ENCODE measurements at places on chromosomes 11 and 22.

DNA sequence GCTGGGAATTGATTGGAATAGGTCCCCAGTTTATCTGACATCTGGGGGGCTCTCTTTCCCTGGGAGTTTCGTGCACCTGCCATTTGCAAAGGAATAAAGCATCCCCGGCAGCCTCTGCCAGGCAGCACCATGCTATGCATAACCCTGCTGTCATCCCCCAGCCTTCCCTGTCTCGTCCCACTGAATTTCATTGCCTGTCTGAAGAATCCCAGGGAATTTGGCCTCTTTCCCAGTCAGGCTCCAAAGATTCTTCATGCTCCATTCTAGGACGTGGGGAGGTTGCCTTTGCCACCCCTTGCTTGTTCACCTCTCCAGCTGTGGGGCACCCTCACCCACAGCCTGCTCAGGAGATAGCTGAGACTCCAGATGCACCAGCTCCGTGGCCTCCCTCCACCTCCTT, 195.1 kb upstream of the TBCEL start:
- no peak for DNase-seq

GRCh38 chr11:106998116-106998915, 20.0 kb downstream of the GUCY1A2 start:
- no peak for DNase-seq

DNA sequence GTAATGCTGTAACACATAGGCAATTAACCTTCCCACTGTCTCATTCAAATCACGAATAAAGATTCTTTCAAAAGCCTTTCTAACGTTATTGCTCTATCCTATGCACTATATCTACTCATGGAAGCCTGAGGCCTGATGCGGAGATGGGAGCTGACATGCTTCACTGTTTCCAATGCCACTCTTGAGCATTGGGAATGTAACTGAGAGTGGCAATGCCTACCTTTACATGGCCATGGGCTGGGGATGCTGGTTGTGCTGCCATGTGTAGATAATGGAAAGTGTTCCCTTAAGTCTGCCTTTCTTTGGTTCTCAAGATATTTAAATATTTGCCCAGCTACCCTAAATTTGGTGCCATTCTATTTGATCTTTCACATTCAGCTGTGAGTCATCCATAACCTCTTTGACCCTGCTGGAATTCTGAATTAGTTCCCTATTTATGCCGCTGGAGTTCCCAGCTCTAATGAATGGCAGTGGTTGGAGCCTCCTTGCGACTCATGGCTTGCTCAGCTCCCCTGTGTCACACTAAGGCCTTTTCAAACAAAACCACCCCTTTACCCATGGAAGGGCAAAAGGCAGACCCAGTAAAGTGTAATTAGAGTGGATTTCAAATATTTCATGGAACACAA, 21.4 kb upstream of the DKK3 start:
- no peak for DNase-seq

GRCh38 chr22:46352691-46353386, 17.3 kb downstream of the TRMU start:
- DNase-seq: peak; percentile 26

GRCh38 chr11:11985016-11985715, 23.3 kb downstream of the DKK3 start:
- DNase-seq: no peak

DNA sequence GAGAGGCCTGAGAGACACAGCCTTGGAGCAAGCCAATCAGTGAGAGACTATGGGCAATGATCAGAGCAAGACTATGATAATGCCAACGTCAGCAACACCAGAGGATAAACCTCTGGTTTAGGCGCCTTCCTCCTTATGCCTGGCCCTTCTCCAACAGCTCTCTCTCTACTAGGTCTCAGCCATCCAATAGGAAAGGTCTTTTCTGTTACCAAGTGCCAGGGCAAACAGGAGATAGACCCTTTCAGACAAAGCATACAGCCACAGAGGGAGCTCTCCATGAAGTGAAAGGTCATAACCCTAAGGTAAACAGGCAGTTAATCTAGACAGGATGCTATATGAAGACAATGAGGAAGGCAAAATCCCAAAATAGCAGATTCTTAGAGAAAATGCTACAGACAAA, 9.5 kb downstream of the STK33 start:
- no peak for DNase-seq

- DNase-seq: no peak
Observed at GRCh38 chr11:28400331-28401100, 292.3 kb downstream of the METTL15 start.

DNA sequence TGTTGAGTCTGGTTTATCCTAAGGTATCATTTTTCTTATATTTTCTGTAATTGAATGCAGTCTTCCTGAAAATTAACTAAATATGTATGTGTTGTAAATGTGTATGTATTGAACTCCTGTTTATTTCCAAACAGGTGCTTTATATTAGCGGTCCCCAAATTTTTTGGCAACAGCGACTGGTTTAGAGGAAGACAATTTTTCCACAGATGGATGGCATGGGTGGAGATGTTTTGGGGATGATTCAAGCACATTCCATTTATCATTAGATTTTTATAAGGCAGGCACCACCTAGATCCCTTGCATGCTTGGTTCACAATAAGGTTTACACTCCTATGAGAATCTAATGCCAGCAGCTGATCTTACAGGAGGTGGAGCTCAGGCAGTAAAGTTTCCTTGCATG, 210.5 kb upstream of the ANO3 start:
- DNase-seq: no peak

DNA sequence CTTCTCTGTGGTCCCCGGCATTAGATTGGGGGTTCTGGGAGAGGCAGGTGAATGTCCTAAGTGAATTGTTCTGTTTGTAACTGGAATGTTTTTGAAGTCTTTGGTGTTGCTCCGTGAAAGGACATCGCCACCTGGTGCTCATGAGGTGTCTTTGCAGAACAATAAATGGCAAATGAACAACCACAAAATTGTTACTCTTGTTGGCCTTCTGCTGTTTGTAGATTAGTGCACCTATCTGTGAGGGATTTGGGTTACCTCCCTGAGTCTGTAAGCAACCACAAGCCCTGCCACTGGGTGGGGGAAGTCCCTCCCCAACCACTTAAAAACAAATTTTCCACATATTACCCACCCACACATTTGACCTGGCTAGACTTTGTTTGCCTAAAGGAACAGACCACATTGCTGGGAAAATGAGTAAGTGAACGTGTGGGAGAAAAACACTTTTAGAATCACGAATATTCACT, 4.7 kb downstream of the MPEG1 start:
- no peak for DNase-seq

DNA sequence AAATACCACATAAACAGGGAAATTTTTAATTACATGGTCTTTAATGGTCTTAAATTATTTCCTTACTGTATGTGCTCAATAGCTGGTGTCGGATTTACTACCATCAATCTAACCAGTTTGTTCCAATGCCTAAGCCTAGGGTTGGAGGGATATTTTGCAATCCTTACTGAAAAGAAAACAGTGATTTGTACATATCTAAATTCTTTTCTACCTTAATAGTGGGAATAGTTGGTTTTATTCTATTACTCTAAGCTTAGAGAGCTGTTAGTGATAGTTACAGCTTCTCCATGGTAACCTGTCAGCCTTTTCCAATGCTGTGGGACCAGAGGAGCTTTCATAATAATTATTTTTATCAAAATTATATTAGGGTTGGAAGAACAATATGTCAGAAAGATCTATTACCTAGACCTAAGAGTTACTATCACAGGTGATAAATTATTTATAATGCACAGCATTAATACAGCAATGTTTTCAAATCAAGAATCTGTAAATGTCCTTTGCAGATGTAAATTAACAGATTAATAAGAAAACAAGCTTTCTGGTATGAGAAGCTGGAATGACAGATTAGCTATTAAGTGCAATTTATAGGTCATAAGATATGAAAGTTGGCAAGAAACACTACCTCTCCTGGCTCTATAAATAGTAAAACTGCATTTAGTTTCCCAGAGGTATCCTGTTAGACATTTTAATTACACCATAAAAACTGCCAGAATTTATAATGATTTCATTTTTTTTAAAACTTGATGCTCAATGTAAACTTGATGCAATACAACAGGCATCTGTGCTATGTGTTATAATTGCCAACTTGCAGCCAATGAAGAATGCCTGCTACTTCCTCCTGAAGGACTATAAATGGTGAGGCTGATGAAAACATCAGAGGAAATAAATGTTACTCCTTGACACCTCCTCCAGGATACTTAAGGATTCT, 262.0 kb upstream of the PITPNB start:
- no peak for DNase-seq

GRCh38 chr11:27475622-27476021, 3.0 kb upstream of the LGR4 start:
- no peak for DNase-seq

GRCh38 chr11:122521626-122522025, 133.9 kb upstream of the UBASH3B start:
- DNase-seq: no peak

GRCh38 chr11:121417055-121417551, 35.0 kb upstream of the SORL1 start:
- no peak for DNase-seq

DNA sequence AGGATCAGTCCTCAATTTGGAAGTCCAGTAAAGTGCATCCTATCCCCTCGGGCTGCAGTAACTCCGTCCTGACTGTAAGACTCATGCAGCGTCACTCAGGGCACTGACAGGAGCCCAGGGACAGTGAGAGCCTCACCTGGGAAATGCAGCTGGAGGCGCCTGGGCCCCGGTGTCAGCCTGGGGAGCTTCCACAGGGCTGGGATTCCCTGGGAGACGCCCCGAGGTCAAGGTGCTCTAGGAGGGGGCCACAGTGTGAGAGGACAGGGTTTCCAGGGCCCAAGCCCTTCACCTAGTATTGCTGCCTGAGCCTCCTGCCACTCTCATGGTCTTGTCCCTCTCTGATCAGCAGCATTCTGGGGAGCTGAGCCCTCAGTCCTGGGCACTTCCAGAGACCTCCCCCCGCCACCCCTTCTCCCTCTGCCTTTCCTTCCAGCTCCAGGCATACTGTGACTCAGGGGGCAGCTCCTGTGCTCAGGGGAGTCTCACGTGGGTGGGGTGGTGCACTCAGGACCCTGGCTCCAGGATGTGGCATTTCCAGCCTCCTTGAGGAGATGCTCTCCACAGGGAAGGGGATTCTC, 99.1 kb upstream of the IGLL5 start:
- no peak for DNase-seq
